GM23338 (cell line): ENCODE measurements at places on chromosomes 6 and 20.

GRCh38 chr6:137036566-137037300 is 8.0 kb downstream of the IL20RA start:
- DNase-seq: no peak

GRCh38 chr6:40774932-40775331 is 187.8 kb upstream of the LRFN2 start:
- DNase-seq: peak; percentile 21

GRCh38 chr6:95321126-95321525 is 256.2 kb upstream of the MANEA start:
- no peak for DNase-seq

DNA sequence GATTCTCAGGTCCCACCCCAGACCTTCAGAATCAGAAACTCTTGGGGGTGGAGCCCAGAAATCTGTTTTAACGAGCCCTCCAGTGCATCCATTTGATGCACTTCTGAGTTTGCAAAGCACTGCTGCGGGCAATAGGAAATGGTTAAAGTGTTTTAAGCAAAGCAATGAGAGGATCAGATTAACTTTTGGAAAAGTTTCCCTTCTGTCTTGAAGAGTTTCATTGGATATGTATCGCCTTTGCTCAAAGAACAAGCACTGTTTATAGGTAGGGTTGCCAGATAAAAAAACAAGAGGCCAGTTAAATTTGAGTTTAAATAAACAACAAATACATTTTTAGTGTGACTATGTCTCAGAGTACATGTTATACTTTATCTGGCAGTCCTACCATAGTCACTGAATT is 226.0 kb downstream of the BMP7 start:
- no peak for DNase-seq

- DNase-seq: no peak
Observed at GRCh38 chr6:3421791-3422434, 34.9 kb downstream of the SLC22A23 start.

- no peak for DNase-seq
Observed at GRCh38 chr20:24672181-24672880, 202.9 kb downstream of the SYNDIG1 start.

GRCh38 chr6:37399131-37399530 is 33.9 kb upstream of the CMTR1 start:
- no peak for DNase-seq

- no peak for DNase-seq
Observed at GRCh38 chr6:44258921-44259320, 1.6 kb upstream of the SLC35B2 start.

- DNase-seq: no peak
Observed at GRCh38 chr6:36436466-36436865, 6.2 kb downstream of the PXT1 start.

DNA sequence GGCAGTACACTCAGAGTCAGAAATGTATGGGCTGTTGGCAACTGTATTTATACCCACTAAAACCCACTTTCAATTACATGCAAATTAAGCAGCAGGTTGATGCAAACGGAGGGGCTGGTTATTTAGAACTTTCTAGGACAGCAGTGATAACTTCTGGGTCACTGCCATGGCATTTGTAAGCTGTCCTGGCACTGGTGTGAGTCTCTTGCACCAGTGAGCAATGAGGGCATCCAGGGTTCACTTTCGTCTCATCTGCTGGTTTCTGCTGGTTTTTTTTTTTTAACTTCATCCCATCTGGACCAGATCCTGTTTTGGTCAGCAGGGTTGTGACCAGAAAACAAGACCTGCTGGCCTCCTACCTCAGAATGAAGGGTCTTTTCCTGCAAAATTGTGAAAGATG is 49.2 kb downstream of the CDH26 start:
- DNase-seq: no peak
